ENCODE measurements at places on chromosomes 11 and 22.

DNA sequence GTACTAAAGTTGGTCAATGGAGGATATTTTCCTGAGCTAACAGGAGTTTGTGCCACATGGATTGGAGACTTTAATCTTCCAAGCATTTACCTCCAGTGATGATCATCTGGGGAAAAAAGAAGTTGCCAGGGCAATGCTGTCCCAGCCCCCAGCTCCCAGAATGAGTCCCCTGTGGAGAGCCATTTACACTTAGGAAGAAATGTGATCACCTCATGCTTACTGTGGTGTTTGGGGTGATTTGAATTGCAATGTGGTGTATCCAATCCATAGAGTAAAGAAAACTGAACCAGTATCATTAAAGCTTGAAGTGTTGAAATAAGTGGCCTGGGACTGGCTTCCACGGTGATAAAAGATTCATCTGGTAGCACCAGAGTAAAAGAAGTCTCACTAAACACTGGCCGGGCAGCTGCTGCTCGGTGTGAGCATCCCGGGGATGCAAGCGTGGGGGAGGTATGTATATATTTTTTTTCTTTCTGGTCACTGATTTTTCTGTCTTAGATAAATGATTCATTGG is 117.2 kb upstream of the NTM start:
- no peak for DNase-seq

DNA sequence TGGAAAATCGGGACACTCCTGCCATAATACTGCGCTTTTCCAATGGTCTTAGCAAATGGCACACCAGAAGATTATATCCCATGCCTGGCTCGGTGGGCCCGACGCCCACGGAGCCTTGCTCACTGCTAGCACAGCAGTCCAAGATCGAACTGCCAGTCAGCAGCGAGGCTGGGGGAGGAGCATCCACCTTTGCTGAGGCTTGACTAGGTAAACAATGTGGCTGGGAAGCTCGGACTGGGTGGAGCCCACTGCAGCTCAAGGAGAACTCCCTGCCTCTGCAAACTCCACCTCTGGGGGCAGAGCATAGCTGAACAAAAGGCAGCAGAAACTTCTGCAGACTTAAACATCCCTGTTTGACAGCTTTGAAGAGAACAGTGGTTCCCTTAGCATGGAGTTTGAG is 15.6 kb downstream of the PTH start:
- no peak for DNase-seq

DNA sequence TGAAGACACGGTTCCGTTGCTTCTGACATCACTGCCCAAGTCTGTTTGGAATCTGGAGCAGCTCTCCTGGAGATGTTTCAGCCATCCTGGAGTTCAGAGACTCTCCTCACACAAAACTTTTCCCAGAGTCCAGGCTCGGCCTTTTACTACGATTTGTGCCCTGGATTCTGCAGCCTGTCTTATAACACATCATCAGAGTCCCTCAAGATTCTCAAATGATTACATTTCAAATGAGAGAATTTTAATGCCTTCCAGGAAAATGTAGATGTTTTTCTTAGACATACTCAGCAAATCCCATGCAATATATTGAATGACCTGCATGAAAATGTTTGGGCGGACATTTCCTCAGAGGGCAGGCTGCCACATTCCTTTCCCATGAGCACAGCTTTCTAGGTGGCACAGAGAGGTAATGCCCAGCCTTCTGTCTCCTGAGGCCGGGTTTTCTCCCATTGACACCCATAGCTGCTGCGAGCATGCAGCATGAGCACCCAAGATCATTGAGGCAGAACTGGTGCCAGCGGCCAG is 129.1 kb downstream of the SNX19 start:
- DNase-seq = no peak

DNA sequence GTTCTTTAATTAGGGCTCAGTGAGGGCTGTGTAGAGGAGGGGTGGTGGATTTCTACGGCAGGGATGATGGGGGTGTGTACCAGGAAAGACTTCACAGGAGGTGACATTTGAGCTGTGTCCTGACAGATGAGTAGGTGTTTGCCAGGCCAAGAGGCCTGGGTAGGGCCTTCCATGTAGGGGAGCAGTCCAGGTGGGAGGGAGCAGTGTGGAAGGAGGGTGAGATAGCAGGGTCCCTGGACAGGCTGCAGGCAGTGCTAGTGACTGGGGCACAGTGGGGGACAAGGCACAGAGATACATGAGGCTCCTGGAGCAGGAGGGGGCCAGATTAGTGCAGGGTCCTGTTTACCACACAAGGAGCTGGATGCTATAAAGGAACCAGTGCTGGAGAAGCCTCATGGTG is 147.9 kb upstream of the CADM1 start:
- no peak for DNase-seq

DNA sequence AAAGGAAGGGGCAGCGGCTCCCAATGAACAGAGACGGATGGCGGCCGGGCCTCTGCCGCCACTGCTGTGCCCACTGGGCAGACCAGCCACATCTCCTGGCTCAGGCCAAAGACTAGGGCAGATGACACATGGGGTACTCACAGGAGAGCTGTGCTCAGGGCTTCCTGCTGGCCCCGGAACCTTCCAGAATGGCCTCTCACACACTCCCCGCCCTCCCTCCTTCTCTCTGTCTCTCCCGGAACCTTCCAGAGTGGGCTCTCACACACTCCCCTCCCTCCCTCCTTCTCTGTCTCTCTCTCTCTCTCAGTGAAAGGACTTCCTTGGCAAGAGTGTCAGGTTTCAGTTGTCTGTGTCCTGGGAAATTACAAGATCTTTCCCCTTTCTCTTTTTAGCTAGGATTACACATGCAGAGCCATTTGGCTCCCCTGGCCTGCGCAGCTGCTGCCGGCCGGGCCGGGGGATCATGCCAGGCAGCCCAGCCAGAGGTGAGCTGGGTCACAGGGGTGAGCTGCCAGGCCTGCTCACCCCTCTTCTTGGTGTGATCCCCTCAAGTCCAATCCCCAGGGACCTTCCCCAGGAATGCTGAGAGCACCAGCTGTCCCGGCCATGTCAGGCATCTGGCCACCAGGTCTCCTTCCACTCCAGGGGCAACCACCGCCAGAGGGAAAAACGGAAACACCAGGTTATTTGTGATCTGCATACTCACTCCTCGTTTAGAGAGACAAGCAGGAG is 45.3 kb upstream of the ADA2 start:
- DNase-seq = no peak
